Gastrocnemius medialis (tissue), 4 donors: ENCODE measurements at places on chromosomes 12 and 14. TPM values are rescaled to one million over a fixed set of nuclear protein-coding genes. Genes with fewer than 3 reads are reported as not detected.

Gene PRH2
- not detected for total RNA-seq

Gene TC2N
- total RNA-seq, result 3.2 TPM

Gene LRP10
- 52.8 TPM for total RNA-seq

Gene PLEKHG7
- total RNA-seq, result not detected

DNA sequence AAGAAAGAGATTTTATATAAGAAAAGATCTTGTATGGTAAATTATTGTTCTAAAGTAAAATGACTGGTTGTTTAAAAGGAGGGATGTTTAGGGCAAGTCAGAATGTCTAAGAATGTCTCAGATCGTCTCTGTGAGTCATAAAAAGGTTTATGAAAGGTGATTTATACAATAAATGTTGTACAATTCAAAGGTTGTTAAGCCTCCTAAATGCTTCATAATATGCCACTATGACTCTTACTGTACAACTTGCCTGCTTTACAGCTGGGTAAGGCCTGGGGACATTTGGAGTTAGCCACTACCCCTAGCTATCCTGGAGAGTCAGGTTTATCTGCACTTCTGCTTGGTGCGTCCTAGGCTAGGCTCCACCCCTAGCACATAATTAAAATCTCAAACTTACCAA is 927.4 kb downstream of the FSCB start:
- DNase-seq, result no peak

- DNase-seq, result no peak
Observed at GRCh38 chr12:30357766-30358490, 337.7 kb downstream of the IPO8 start.

GRCh38 chr12:1793426-1794210 is 26.7 kb upstream of the LRTM2 start:
- no peak for DNase-seq

DNA sequence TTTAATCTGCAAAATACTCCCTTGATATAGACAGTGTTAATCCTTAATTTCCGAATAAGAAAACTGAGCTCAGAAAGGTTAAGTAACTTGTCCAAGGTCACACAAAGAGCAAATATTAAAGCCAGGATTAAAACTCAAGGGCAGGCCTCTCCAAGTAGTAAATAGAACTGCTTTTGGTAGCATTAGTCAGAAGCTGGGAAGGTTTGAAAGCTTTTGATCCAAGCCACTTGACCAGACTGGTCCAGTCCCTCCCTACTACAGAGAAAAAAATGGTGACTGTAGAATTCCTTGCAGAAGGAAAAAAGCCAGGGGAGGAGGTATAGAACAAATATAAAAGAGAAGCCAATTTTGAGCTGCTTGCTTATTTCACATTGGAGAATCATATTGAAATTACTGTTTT is 111.5 kb downstream of the NT5DC3 start:
- DNase-seq, result no peak

DNA sequence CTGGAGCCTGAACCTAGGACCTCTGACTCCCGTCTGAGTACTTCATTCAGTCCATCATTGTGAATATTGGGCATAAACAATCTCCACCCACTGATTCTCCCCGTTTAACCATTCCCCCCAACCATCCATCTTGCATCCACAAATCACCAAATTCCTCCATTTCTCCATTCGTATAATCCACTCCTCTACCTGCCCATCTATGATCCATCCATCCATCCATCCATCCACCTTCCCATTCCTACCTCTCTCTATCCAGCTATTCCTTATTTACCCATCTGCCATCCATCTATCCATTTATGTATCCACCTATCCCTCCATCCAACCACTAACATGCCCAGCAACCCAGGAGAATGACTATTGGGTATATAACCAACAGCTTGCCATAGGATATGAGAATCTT is 87.5 kb downstream of the CALM1 start:
- no peak for DNase-seq

- DNase-seq, result no peak
Observed at GRCh38 chr14:102170061-102170460, 30.4 kb downstream of the WDR20 start.

DNA sequence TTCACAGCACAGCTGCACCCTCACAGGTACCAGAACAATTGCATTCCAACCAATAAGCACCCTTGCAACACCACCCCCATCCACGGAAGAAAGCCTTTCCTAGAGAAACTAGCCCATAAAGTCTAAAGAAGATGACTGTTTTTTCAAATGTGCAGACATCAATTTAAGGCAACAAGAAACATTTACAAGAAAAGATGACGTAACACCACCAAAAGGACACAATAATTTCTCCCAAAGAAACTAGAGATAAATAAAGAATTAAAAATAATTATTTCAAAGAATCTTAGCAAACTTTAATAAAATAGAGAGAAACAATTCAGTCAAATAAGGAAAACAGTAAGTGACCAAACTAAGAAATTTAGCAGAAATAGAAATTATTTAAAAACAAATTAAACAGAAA is 352.3 kb upstream of the ATXN7L3B start:
- DNase-seq, result no peak
